Stimulated activated CD4-positive, alpha-beta T cell treated with anti-CD3 and anti-CD28 coated beads, Interleukin-15, amount 100 ng/mL, for 1 hour (primary cell): ENCODE measurements at places on chromosomes 5 and 9.
A peak's percentile ranks its signal among the peaks of the same experiment; 100 is the strongest.

- DNase-seq = no peak
Measured at GRCh38 chr5:173554038-173554955, 62.2 kb downstream of the BOD1 start.

DNA sequence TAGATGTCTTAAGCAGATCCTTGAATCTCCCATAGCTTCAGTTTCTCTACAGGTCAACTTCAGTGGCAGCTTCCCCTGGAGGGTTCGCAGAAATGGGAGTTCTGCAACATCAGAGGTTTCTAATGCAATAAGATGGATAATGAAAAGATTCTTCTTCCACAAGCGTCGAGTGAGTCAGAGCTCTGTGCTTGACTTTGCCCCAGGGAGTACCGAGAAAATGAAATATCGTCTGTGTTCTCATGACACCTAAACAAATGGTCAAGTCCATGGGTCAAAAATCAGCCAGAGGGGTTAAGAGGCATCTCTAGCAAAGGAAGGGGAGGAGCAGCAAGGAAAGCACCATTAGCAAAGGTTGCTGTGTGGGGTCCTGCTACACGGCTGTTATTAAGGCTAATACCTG lies 3.2 kb upstream of the ADRA1B start:
- no peak for DNase-seq

DNA sequence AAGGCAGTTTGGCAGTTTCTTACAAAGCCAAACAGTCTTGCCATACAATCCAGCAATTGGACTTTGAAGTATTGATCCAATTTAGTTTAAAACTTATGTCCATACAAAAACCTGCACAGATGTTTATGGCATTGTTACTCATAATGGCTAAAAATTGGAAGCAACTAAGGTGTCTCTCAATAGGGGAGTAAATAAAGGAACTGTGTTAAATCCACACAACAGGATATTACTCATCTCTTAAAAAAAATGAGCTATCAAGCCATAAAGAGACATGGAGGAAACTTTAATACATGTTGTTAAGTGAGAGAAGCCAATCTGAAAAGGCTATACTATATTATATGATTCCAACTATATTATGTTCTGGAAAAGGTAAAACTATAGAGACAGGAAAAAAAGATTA lies 313.6 kb upstream of the CD180 start:
- no peak for DNase-seq

DNA sequence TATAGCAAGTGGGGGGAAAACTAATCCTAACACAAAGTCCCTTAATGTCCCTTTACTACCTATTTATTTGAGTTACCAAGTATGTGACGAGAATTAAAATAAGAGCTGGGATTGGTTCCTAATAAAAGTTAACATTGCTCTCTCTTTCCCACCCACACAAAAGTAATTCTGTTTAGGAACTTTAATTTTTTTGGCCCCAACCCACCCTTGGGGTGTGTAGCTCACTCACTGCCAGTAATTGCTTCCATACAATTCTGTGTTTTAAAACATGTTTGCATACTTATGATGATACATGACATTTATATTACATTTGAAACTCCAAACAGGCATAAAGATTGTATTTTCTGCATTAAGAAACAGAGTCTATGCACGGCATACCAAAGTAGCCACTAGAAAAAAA lies 106.5 kb downstream of the BNC2 start:
- no peak for DNase-seq

GRCh38 chr9:114289106-114289505 lies 33.8 kb upstream of the ORM1 start:
- DNase-seq = no peak

DNA sequence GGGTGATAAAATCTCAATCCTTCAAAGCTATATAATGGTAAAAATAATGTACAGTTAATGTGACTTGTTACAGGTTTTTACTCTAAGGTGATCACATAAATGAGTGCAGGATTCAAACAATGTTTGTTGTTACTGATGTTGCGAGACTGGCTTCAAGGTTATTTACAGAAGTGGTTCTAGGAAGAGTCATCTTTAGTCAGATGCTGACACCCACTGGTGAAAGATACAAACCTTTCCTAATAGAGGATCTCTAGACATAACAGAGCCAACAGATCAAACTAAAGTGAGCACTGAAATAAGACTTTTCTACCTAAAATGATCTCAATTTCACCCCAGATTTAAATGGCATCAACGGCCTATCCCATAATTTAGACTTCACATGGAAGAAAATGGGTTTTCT lies 20.2 kb downstream of the ARSB start:
- DNase-seq = no peak

- no peak for DNase-seq
Measured at GRCh38 chr9:4886698-4887097, 94.0 kb downstream of the RCL1 start.

DNA sequence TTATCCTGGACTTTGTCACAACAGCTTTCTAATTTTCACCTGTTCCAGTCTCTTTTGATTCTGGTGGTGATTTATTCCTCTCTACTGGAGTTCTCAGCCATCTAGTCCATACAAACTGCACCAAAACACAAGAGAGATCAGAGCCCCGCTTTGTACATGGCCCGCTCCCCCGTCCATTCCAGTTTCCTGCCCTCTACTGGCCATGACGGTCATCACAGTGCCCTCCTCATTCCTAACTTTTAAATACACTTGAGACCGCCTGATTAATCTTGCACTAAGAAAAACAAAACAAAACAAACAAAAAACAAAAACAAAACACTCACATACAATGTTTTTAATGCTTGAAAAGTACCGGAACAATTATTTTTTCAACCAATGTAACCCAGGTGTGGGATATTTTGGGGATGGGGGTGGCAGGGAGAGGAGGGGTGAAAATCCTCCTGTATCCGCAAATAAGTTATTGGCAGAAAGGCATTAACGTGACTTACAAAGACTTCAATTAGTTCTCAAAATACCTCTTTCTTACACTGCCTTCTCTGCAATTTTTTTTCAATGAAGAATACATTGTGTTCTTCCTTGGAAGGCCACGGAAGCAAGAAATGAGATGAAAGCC lies 84.8 kb upstream of the PAM start:
- no peak for DNase-seq

GRCh38 chr9:16681652-16681987 lies 188.8 kb downstream of the BNC2 start:
- DNase-seq = no peak

GRCh38 chr9:120928015-120928482 lies 1.5 kb upstream of the TRAF1 start:
- no peak for DNase-seq

- DNase-seq = no peak
Measured at GRCh38 chr9:115135821-115136778, 18.1 kb upstream of the TNC start.

- no peak for DNase-seq
Measured at GRCh38 chr5:153793699-153794098, 245.0 kb downstream of the FAM114A2 start.

DNA sequence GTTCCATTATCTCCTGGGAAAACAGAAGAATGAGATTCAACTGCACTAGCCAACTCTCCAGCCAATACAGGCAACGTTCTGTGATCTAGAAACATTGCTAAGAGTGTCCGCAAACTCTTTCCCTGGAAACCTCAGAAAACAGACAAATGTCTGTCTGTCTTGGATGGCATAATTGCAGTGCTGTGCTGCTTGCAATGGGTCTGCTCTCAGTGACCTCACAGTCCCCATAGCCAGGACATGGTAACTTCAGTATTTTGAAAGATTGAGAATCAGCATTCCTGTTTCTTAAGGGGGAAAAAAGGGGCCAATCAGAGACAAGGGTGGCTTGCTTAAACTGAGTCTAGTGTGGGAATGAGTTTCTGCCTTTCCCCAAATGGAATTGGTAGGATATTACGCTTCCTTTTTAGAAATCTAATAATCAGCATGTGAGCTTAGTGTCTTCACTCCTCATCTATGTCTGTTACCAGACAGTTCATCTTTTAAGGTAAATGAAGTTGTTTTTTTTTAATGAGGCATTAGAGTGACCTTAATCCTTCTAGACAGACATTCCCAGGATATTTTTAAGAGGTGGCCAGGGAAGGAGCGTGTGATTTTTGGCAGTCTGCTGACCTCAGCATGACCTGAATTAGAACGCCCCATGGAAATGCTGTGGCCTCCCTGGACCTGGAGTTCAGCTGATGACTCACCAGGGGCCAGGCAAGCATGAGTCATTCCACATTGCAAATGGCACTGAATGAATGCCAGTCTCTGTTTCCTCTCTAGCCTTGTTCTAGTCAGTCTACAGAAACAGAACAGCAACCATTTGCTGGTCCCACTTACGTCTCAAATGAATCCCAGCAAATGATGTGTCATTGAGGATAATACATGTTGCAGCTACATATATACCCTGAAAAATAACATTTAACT lies 210.2 kb upstream of the ACTBL2 start:
- peak; percentile 0 for DNase-seq

GRCh38 chr5:175027390-175027789 lies 303.0 kb downstream of the MSX2 start:
- no peak for DNase-seq

DNA sequence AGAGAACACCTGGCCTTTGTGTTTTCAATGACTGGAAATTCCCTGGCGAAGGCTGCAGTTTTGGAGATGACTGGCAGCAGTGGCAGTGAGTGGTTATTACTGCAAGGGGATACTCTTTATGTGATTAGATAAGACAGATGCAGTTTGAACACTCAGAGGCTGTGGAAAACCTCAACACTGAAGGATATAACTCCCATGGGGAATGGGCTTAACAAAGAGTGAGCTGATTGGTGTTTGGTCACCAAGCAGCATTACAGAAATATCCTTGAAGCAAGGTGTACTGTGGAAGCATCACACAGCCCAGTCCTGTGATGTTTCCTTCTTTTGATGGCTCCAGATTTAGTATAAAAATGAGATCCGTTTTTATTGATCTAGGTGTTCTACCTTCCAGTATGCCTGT lies 490.7 kb upstream of the PTPRD start:
- DNase-seq = no peak

- no peak for DNase-seq
Measured at GRCh38 chr5:72480841-72481240, 26.4 kb downstream of the ZNF366 start.

DNA sequence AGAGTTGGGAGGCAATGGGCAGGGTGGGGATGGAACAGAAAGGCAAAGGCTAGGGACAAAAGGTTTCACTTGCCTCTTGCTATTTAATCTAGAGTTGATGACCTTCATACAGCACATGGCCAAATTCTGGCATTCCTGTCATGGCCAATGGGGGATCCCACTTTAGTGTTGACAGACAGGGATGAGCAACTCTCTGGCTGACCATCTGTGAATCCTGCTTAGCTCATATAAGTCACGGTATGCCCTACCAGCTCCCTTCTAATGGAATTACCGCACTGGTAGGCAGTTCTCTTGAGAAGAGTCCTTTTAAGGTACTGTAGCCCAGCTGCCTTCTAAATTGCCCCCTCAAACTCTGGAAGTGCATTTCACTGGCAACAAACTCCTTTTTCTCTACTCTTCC lies 76.1 kb downstream of the MAMDC2 start:
- DNase-seq = no peak

DNA sequence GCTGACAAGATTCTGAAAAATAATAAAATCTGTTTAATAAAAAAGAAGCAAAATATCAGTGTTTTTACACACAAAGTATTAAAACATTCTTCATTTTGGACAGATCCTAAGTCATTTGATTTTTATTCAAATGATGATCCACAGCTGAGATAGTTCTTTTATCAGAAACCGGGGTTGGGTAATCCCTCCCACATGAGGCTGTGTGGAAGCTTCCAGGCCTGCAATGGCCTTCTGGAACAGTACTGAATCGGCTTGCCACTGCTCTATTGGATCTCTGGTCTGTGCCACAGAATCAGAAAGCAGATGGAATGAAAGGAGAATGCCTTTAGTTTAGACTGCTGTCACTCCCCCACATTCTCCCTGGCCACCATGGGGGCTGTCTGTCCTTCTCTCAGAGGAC lies 6.1 kb upstream of the C5orf58 start:
- no peak for DNase-seq

DNA sequence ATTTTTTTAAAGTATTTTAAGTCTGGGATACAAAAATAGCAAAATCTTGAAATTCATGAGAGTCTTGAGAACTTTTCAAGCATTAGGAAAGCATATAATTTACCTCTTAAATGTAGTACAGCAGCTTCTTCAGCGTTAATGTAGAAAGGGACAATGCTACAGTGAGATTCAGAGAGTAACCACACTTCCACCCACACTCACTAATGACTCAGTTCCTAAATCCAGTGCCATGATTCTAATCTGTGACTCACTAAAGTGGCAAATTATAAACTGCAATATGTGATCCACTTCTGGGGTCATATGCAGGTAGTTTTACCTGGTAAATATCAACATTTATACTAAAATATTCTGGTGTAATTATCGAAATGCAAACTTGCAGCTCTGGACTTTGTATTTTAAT lies 434.5 kb upstream of the TUSC1 start:
- no peak for DNase-seq

GRCh38 chr9:104606152-104606551 lies 725 bp upstream of the OR13C2 start:
- no peak for DNase-seq

DNA sequence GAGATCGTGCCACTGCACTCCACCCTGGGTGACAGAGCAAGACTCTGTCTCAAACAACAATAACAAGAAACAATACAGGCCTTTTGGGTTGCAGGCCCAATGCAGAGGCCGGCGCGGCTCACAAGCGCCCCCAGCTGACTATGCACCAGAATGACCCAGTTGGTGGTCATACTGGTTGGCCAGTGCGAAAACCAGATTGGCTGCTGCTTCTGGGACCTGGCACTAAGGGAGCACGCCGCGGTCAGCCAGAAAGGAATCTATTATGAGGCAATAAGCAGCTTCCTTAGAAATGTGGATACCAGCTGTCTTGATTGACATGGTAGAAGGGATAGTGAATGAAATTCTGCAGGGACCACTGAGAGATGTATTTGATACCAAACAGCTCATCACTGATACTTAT lies 35.0 kb downstream of the RANBP17 start:
- no peak for DNase-seq

DNA sequence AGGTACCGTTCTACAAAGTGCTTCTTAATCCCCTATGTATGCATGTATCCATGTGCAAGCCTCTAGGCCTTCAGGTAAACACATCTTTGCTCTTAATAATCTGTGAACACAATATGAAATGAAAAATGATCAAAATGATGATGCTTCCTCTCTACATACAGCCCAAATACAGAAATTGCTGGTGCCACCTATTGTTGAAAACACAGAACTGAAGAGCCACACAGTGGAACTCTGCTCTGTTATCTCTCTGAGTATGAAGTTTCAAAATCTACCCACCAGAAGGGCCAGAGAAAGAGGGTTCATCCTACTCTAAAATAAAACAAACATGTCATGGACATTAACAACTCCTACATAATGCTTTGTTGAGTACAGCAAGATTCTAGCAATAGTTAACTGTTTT lies 71.3 kb downstream of the GLIS3 start:
- no peak for DNase-seq

- no peak for DNase-seq
Measured at GRCh38 chr9:81705578-81705977, 16.2 kb upstream of the TLE1 start.
